ENCODE measurements at places on chromosomes 7 and 10.

GRCh38 chr10:128869101-128869749, 597.8 kb upstream of the MGMT start:
- DNase-seq: no peak

DNA sequence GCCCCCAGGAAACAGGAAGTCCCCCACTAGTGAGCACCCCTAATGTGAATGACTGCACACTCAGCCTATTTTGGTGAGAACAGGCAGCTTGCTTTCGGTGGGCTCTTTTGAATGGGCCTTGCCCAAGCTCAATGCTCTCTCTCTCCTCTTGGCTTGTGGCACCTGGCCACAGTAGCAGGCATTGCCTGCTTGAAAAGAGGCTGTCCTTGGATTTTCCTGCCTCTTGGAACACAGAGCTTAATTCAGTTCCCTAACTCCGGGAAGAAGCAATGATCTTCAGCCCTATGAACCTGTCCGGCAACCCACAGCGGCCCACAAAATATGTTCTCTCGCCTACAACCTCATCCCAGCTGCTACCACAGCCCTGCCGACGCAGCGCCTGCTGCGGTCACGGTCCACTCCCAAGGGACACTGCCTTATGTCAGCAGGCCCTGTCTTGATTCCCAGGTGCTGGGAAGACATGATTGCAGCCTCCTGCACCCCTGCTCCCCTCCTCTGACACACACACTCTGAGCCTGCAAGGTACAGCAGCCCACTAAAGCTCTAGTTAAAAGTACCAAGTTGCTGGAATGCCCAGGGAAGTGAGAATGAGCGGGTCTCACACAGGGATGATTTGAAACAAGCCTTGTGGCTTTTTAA, 715.5 kb upstream of the GALNT17 start:
- no peak for DNase-seq

GRCh38 chr7:135282561-135283254, 49.1 kb downstream of the STRA8 start:
- no peak for DNase-seq

DNA sequence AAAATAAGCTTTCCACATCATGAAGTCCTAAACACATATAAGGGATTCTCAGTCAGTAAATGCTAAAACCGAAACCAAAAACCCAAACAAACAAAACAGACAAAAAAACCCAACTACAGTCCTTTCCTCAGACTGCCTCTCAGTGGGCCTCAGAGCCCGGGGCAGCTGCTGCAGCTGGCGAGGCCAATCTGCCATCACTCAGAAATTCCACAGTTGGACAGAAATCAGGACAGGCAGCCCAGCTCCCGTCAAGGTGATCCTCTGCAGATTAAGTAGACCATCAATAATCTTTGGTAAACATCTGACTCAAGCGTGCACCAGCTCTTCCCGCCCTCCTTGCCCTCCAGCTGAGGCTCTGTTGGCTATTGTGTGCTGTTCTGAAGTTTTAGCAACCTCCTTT, 142.2 kb downstream of the ATXN7L1 start:
- DNase-seq: no peak

- no peak for DNase-seq
These were observed 9.6 kb downstream of the ZKSCAN5 start for GRCh38 chr7:99514050-99514449.

DNA sequence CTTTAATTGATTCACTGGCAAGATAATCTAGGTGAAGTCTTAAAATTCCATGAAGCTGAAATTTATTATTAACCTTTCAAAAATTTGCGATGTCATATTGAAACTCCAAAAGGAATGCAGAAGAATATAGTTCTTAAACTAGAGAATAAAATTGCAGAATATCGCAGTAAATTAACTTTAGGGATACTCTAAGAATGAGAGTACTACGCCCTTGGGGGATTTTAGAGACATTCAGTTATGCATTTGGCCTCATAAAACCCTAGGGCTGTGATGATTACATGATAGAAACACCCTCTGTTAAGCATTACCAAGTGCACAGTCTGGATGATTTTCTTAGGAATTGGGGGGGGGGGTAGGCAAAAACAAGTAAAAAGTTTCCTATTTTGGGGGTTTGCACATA, 3.7 kb downstream of the WNT2 start:
- no peak for DNase-seq

GRCh38 chr7:151449990-151450389, 10.0 kb upstream of the CRYGN start:
- DNase-seq: no peak

- no peak for DNase-seq
These were observed 616.3 kb upstream of the IGFBP3 start for GRCh38 chr7:46537191-46537905.

- DNase-seq: no peak
These were observed 42.1 kb upstream of the IKZF1 start for GRCh38 chr7:50262446-50262845.
